ENCODE measurements at places on chromosomes 3 and 15.

GRCh38 chr3:7166460-7166859 lies 305.5 kb downstream of the GRM7 start:
- DNase-seq: no peak

DNA sequence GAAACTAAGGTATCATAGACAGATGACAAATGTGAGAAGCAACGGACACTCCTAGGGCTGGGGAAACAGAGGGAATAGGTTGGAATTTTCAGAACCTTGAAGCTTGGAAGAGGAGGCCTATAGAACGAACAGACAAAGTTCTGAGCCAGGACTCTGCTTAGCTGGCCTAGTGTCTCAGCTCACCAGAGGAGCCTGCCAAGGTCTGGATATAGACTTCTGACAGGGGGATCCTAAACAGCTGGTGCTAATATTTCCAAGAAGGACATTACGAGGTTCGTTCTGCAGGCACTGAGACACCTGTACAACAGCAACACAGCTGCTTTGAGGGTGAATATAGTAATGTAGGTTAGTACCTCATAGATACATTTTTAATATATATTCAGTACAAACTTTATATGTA lies 266.3 kb downstream of the CHL1 start:
- DNase-seq: no peak

DNA sequence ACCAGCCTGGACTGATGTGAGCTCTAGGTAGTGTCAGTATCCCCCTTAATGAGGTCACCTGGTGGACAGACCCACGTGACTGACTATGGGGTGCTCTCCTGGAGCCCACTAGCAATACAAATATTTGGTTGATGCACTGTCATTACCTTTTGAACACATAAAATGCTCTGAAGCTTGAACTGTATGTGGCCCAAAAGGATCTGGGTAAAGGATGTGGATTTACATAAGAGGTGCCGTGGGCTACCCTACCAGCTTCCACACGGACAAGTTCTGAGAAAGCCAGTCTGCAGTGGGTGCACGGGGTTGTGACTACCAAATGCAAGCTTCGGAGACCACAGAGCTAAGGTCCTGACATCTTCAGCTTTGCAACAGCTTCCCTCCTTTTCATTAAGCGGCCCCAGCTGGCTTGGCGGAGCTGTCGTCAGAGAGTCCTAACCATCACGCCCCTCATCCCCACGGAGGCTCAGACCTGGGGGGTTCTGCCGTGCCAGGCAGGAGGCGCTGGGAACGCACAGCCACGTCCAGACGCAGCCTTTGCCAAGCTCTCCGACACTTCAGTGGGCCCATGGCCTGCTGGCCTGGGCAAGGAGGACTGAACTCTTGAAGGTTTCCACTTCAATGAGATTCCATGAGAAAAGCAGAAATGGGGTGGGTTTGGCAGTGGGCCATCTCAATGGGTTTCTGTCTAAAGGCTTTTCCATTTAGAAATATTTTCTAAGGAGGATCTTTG lies 228.3 kb downstream of the ADAMTS17 start:
- DNase-seq: no peak

GRCh38 chr15:64772488-64772887 lies 2.9 kb downstream of the RBPMS2 start:
- DNase-seq: no peak

GRCh38 chr3:125219261-125219701 lies 6.7 kb upstream of the SLC12A8 start:
- DNase-seq: no peak

DNA sequence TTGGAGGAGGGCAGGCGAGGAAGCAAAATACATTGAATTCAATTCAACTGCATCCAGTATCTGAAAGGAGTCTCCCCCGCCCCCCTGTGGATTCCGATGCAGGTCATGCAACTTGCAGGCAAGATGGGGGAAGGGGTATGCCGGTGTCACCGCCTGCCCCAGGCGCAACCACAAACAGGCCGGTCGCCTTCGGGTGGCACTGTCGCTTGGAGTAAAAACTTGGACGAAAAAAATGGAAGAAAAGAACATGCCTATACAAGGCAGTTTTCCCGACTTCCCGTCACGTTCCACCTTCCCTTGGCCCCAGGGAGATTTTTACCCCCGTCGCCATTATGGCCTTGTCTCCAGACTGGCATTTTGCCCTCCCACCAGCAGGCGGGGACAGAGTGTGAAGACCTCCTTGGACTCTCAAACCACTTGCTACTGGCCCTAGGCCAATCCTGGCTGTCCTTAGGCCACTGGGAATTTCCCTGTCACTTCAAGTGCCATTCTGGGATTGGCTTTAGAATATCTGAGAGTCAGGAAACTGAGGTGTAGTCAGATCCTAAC lies 1.6 kb upstream of the NTRK3 start:
- DNase-seq: no peak

DNA sequence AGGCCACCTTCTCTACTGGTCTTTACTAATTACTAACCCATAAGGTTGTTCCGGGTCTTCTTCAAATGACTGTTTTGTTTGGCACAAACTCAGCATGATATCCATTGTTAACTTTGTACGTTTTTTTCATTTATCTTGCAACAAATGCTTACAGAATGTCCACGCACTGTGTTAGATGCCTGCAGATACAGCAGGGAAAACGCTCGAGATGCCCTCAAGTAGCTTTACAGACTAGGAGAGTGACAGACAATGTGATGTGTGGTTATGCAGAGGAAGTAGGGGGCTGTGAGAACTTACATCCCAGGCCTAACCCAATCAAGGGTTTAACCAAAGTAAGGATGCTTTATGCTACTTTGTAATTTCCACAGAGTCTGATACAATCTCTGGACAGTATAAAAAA lies 949 bp upstream of the RFC4 start:
- DNase-seq: peak; percentile 60

GRCh38 chr3:98029083-98029482 lies 6.0 kb downstream of the GABRR3 start:
- no peak for DNase-seq

DNA sequence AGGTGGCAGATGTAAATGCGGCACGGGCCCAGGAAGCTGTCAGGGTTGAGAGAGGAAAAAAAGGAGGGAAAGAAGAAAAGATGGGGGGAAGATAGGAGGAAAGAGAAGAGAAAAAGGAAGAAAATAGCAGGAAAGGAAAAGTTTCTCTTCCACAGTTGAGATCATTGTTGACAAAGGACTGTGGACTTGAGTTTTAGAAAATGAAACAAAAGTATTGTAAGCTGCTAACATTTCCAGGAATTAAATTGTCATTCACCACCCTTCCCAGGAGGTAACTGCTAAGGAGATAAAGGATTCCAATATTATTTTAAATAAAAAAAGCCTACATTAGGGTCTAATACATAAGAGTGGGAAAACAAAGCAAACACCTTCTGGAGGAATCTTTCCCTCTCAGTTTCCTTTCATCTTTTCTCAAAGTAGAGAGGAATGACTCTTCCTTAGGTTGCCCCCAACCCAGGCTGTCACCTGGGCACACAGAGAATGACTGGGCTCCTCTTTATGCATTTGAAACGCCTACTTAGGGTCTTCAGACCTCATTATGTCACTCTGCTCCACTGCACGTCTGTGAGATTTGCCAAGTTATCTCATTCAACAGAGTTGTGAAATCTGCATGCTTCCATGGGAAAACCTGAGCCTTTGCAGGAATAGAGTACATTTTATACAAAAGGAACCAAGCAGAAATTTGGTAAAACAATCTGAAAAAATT lies 194.0 kb downstream of the TNIK start:
- no peak for DNase-seq

DNA sequence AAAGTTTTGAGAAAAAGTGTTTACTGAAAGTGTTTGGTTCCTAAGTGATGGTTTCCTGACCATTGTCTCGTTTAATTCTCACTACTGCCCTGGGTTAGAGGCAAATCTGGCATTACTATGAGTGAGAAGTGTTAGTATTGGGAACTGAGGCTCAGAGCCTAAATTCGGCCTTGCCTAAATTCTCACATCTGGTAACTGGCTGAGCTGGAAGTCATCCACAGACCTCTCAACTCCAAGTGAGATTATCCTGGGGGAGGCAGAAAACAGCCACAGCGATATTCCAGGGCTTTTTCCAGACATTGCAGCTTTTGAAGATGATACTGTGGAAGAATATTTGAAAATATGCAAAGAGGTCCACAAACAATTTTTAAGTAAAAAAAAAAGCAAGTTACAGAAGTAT lies 85.1 kb upstream of the TRA2B start:
- DNase-seq: no peak

DNA sequence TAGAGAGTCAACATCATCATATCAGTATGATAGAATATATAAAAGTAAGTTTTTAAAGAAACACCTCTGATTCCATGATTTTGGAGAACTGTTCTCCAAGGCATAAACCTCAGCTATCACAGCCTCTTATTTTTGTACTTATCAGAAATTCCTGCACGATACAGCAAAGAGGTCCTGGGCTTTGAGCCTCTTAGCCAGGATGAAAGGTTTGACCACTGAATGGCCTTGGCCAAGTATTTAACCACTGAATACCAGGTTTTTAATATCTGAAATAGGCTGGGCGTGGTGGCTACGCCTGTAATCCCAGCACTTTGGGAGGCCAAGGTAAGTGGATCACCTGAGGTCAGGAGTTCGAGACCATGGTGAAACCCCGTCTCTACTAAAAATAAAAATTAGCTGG lies 1.9 kb upstream of the FAM174B start:
- DNase-seq: peak; percentile 5

DNA sequence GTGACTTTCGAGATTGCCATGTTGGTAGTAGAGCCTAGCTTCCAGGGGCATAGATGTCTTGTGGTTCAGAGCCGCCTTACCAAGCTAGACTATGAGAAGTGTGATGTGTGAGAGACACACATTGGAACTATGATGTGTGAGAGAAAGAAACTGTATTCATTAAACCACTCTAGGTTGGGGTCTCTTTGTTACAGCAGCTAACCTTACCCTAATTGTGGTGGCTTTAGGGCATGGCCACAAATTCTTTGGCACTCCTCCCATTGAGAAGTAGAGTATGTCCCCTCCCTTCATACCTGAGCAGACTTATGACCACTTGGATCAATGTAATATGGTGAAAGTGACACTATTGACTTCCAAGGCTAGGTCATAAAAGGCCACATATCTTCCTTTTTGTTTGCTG lies 35.3 kb upstream of the CDV3 start:
- DNase-seq: no peak

DNA sequence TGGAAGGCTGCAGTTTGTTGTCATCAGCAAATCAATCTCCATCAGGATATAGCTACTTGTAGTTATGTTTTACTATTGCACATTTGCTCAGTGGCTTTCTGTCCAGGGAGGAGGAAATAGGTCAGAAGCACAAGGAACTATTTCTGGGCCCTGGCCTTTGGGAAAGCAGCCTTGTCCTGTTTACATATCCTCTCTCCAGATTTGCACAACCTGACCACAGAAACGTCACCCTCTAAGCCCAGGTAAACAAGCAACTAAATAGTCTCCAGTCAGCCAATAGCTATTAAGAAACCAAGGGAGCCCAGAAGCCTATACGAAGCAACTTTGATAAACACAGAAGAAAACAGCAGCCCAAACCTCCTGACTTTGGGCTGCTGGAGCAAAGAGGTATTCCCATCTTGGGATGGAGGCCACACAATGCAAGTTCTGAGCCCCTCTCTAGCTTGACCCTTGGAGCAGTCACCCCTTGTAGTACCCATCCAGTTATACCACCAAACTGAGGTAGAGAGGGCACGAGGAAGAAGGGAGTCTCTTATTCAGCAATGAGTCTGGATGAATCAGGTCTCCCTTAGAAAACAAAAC lies 2.3 kb upstream of the FEM1B start:
- no peak for DNase-seq

DNA sequence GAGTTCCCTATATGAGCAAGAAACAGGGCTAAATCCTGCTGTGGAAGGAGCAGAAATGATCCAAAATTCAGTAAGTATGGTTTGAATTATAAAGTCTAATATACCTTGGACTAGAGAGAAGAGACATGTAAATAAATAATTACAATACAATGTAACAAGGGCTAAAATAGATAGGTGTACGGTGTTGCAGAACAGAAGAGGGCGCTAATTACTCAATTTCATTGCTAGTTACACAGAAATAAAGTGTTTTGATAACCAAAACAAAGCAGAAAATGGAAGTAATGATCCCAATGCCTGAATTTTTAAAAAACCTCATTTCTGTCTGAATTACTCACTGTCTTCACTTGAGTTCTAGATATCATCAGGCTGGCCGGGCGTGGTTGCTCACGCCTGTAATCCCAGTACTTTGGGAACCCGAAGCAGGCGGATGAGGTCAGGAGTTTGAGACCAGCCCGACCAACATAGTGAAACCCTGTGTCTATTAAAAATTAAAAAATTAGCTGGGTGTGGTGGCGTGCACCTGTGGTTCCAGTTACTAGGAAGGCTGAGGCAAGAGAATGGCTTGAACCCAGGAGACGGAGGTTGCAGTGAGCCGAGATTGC lies 8.3 kb upstream of the PLCH1 start:
- DNase-seq: no peak

- no peak for DNase-seq
These were observed 91.8 kb downstream of the LIPC start for GRCh38 chr15:58523634-58524033.

DNA sequence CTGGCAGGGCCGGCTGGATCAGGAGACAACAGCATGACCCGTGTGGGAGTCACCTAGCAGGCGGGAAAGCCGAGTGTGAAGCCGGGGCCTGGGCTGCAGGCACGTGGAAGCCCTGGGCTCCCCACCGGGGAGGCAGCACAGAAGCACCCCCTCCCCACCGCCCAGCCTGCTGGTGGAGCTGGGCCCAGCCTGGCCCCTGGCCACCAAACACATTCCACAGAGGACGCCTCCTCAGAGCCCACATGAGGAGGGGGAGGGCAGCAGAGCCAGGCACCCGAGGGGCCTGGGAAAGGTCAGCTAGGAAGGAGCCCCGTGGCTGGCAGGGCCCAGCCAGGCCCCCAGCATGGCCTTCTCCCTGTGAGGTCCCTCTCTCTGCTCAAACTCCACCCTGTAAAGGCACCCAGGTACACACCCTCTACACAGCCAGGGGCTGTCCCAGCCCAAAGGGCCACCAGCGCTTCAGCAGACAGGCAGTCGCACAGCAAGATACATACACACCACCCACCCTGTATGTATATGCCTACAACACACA lies 4.5 kb downstream of the PLXNB1 start:
- DNase-seq: no peak

GRCh38 chr3:193744048-193744821 lies 151.2 kb downstream of the OPA1 start:
- DNase-seq: no peak

DNA sequence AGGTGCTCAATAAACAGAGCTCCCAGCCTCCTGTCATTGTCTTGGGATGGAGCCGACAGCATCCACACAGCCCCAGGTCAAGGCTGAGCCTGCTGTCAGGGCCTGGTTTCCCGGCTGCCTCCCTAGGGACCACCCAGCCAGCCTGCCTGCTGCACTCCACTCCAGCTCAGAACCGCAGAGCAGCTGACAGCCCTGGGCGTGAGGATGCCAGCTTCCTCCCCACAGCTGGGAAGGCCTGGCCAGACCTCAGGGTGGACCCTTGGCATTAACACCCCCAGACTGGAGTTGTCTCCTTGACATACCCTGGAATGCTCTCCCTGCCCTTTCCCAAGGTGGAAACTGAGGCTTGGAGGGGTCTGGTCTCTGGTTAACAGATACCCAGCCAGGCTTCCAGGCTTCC lies 112.0 kb downstream of the WNT7A start:
- no peak for DNase-seq

GRCh38 chr3:124360155-124360554 lies 368.2 kb upstream of the ROPN1 start:
- DNase-seq: no peak

All from activated CD8-positive, alpha-beta memory T cell treated with anti-CD3 and anti-CD28 coated beads for 24 hours (primary cell).